ENCODE measurements at places on chromosomes 2 and 18.

GRCh38 chr2:118837067-118837466, 10.4 kb downstream of the EN1 start:
- peak; percentile 22 for DNase-seq

GRCh38 chr18:11008505-11008904, 140.9 kb downstream of the PIEZO2 start:
- DNase-seq = no peak

DNA sequence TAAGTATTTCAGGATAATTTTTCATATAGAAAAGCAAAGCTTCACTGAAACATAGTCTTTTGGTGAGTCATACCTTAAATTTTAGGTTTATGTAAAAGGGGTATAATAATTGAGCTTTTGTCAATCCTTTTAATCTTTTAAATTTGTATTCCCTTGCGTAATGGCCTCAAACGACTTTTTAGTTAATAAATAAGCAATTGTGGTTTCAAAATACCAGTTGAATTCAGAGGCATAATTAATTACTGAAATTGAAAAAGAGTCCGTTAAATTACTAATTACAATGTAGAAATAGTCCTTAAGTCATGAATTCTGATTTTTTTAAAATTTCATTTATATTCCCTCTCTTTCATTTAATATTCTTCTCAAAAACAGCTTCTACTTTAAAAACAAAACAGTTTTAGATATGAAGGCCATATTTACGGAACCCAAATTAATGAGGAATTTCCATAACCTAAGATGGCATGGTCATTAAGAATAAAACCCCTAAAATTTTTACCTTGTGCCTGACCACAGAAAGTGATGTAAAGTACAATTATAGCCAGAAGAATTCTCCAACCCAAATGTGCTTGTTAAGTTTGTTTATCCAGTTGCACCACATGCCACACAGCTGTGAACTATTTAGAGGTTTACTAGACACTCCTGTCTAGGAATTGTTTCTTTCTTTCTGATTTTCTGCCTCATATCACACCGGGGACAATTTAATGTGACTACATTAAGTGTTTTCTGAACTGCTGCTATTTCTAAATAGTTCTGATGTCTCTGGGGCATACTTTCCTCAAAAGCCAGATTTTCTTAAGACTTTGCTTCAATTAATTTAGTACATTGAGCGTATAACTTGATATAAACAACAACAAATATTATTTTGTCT, 60.7 kb upstream of the ITGA4 start:
- DNase-seq = no peak

DNA sequence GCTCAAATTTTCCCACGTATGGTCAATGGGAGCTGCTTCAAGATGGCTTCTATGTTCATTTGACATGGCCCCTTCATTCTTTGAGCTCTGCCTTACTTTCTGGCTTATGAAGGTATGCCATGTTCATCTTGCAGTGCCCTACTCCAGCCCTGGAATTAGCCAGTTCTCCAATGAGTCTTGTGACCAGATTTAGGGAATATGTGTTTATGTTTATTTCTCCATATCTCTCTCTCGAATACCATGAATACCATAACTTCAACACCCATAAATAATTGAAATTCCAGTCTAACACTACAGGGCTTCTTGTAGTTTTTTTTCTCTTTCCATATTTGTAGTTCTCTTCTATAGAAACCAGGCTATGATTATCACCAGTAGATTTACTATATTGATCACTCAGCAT, 39.7 kb downstream of the EPB41L5 start:
- no peak for DNase-seq

- DNase-seq = peak; percentile 40
Measured at GRCh38 chr2:24721470-24721869, 71.7 kb downstream of the PTRHD1 start.

- DNase-seq = no peak
Measured at GRCh38 chr2:96971926-96972444, 14.4 kb downstream of the FAM178B start.

- DNase-seq = no peak
Measured at GRCh38 chr2:34105006-34105767, 506.1 kb upstream of the FAM98A start.

GRCh38 chr18:68854786-68855391, 57.0 kb downstream of the CCDC102B start:
- DNase-seq = no peak

DNA sequence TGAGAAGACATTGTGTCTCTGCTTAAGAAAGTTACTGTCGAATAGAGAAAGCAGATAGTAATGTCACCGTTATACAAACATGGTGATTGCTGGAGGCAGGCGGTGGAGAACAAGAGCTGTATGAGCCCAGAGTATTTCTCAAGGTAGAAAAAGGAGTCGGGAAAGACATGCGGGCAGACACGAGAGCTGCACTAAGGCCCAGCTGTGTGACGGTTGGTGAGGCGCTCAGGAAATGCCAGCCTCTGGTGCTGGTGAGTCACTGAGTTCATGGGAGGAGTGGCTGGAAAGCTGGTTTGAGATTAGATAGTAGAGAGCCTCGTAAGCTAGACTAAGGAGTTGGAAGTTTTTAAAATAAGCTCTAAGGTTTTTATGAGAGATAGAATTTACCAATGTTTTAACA, 390.9 kb upstream of the TRIB2 start:
- DNase-seq = no peak

DNA sequence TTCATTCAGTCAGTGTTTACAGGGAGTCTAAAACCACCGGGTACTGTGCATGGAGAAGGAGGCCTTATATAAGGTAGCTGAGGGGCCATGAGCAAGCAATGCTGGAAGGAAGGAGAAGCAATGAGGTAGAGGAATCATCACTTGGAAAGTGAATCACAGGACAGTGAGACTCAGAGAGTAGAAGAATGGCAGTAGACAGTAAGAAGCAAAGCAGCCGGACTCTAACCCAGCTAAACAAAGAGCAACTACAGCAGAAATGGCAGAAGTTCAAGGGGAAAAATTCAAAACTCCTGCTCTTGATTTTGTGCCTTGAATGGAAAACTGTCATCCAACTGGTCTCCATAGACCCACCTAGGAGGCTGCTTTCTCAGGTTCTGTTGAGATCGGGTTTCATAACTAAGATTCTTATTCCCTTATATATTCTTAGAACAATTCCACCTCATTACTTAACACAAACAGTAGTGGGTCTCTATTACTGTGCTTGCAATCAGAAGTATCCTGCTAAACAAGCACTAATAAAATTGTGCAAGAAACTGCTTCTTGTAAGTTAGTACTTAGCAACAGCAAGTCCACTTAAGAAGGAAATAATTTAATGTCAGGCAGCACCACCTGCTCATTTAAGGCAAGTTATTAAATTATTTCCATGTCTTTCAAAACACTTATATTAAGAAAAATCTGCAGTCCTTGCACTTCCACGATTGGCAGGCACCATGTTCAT, 68.0 kb downstream of the RBMS1 start:
- no peak for DNase-seq

DNA sequence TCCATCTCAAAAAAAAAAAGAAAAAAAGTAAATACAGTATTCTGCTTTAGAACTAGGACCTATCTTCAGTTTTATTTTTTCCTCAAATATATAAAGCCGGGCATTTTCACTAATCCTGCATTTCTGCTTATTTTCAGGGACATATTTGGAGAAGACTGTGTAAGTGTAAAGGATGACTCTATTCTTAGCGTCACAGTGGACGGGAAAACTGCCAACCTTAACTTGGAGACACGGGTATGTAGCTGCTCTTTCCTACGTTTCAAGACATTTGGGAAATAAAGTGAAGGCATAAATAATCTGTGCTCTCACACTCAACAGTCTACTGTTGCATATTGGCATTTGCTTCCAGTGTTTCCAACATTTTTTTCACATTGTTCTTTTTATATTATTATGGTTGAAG, 3.1 kb upstream of the IAH1 start:
- no peak for DNase-seq

- DNase-seq = no peak
Measured at GRCh38 chr2:126778561-126779501, 119.9 kb upstream of the TEX51 start.

DNA sequence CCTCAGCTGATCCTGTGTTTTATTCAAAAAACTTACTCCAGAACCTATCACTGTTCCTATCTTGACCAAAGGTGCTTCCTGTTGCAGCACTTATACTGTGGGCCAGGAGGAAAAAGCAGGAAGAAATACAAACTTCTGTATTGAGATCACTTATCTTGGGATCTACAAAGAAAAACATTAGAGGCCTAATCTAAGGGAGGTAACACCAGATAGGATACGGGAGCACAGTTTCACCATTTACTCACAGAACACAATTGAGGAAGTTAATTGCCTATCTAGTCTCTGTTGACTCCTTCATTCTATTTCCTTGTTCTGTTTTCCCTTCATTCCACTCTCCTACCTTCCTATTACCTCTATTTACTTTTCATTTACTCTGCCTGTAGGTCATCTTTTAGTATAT, 287.2 kb upstream of the LINC00305 start:
- DNase-seq = no peak

All from frontal cortex (tissue), 4 donors.